NCI-H524 treated with DMSO at 0.1 percent for 48 hours (cell line): ENCODE measurements at places on chromosomes 1 and 21.
A peak's percentile ranks its signal among the peaks of the same experiment; 100 is the strongest.

- no peak for DNase-seq
These were observed 1.9 kb upstream of the MYBPH start for GRCh38 chr1:203177470-203178039.

GRCh38 chr1:183884526-183884925 is 79.6 kb downstream of the RGL1 start:
- no peak for DNase-seq

GRCh38 chr1:26537951-26538352 is 8.4 kb downstream of the RPS6KA1 start:
- no peak for DNase-seq

GRCh38 chr1:38735651-38736161 is 123.9 kb downstream of the RRAGC start:
- no peak for DNase-seq

DNA sequence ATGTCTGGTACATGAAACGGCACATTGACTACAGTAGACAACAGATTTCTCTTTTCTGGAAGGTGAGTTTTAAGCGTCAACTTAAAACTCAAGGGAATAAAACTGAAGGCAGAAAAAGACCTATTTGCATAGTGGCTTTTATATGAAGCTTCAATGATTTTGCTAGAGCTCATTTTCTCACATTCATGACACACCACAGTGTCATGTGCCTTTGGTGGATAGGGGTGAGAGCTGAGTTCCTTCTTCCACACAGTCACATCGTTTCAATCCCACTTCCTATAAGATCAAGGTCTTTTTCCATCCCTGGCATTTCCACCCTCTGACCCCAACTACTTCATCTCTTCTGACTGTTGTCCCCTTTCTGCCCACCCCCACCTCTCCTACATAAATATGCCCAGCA is 31.0 kb downstream of the IL12RB2 start:
- DNase-seq: no peak

GRCh38 chr1:56227886-56228285 is 351.5 kb downstream of the PLPP3 start:
- DNase-seq: no peak

- DNase-seq: no peak
These were observed 119.6 kb downstream of the TOMM20 start for GRCh38 chr1:235009074-235009473.

DNA sequence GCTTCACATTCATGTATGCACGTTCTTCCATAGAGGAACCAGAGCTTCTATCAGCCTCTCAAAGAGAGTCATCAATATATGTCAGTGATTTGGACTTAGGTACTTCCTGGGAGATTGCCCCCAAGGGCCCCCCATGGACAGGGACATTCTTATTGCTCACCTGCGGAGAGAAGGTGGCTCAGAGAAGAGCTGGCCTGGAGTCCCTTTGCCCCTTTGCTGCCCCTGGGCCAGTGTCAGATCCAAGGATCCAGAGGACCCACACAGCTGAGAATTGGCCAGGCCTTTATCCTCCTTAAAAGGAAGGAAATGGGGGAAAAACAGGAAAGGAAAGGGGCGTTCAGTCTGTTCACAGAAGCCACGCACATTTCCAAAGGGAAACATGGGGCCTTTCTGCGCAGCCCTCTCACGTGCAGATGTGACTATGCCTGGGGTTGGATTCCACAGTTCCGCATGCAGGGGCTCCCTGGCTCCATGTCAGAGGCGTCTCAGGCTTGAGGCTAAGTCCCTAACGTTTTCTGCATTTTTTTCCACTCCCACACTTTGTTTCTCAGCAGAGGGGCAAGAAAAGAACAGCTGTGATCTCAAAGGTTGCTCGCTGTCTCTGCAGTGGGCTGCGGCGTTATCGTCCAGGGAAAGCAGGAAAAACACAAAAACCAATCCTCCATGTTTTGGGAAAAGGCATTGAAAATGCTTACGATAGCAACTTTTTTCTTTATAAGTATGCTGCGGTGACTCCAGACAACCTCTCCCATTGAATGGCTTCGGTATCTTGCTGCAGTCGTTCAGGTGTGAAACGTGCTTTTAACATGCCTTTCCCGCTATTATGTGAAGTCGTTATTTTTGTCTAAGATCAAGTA is 5.9 kb downstream of the C1orf226 start:
- no peak for DNase-seq

GRCh38 chr1:212669102-212669501 is 30.5 kb downstream of the BATF3 start:
- peak; percentile 11 for DNase-seq

- no peak for DNase-seq
These were observed 460.2 kb downstream of the KIF26B start for GRCh38 chr1:245615001-245615400.

GRCh38 chr1:32353886-32354570 is 8.3 kb downstream of the FAM229A start:
- no peak for DNase-seq

DNA sequence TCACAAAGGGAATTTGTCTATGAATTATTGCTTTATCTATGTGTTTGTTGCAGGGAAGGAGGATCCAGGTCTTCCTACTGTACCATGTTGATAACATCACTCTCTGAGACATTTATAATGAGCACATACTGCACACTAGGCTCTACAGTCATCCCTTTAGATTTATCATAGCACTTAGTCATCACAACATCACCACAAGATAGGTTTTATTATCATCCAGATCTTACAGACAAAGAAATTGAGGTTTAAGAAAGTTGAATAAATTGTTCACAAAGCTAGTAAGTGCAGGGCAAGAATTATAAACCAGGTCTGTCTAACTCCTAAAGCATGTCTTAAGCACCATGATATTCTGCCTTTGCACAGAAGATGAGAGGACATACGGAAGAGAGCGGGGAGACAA is 121.1 kb upstream of the ST6GALNAC5 start:
- DNase-seq: no peak

DNA sequence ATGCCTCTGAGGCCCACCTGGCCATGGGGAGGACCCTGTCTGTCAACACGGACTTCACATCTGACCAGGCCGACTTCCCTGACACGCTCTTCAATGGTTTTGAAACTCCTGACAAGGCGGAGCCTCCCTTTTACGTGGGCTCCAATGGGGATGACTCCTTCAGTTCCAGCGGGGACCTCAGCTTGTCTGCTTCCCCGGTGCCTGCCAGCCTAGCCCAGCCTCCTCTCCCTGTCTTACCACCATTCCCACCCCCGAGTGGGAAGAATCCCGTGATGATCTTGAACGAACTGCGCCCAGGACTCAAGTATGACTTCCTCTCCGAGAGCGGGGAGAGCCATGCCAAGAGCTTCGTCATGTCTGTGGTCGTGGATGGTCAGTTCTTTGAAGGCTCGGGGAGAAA is 101.8 kb downstream of the ADARB1 start:
- DNase-seq: no peak

GRCh38 chr1:219666242-219666641 is 53.3 kb upstream of the ZC3H11B start:
- DNase-seq: no peak

GRCh38 chr1:12457771-12458170 is 160.2 kb downstream of the DHRS3 start:
- no peak for DNase-seq

DNA sequence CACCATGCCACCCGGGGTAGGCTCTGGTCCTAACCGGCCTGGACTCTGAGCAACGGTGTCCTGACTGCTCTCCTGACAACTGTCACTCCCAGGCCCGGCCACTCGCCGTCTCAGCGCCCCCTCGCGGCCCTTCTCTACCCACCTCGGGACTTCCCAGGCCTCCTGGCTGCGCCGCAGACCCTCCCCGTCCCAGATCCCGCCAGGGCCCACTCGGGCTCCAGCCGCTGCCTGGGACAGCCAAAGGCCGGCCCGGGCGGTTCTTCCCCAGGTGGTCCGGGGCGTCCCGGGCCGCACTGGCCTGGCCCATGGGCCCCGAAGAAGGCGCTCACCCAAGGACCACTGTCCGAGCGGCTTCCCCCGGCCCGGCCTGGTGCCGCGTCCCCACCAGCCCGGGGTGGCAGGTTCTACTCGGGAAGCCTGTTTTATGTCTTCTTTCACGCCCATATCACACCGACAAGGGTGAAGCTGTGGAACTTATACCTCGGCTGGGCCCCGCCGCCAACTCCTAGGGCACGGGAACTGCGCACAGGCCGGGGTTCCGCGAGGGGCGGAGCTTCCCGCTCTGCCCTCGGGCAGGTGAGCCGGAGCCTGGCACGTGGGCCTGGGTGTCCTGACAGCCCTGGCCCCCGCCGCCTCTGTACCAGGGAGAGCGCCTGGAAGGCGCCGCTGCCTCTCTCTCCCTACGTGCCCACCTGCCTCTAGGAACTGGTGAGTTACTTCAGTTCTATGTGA is 138.3 kb downstream of the TTLL7 start:
- DNase-seq: no peak

DNA sequence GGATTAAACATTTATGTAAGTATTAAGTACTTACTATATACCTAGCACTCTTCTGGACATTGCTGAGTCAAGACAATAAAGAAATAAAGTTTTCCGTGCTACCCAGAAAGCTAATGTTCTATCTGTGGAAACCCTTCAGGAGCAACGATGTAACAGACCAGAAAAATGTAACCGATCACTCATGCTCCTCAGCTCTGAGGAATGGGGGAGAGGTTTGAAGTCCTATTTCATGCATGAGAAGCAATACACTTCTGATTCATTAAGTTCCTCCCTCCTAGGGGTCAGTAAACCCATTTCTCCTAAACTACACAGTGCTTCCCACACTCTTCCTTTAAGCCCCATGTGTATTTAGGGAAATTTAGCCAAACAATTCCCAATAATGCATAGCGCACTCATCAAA is 25.6 kb upstream of the KAZN start:
- DNase-seq: no peak

DNA sequence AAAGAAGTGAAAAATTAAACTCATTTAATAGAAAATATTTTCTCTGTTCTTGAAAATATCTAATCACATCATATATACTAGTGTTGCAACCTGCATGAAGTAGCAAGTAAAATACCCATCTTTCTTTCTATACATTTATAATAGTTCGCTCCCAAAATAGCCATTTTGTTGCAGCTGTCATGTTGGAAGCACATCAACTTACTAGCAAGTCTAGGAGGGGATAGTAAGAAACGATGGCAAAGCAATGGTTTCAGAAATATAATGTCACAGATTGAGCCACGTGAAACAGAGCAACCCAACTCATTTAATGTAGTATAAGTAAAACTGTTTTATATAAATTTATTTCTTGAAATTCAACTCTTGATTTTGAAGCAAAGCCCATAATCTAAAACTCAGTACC is 521.8 kb downstream of the LRRIQ3 start:
- DNase-seq: no peak

DNA sequence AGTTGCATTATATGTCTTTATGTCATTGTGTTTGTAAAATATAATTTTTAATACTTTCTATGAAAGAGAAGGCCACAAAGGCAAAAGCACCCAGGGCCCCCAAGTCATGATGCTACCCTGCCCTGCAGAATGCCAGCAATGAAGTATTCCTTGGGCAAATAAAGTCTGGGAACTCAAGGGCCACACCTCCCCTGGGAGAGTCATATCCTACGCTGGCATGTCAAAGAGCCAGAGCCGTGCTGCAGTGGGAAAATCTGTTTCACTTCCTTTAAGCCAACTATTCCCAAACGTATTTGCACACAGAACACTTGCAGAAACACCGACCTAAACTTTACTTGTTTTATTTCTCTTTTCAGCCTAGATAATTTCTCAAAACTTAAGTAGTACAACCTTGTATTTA is 98.4 kb upstream of the KAZN start:
- DNase-seq: no peak

DNA sequence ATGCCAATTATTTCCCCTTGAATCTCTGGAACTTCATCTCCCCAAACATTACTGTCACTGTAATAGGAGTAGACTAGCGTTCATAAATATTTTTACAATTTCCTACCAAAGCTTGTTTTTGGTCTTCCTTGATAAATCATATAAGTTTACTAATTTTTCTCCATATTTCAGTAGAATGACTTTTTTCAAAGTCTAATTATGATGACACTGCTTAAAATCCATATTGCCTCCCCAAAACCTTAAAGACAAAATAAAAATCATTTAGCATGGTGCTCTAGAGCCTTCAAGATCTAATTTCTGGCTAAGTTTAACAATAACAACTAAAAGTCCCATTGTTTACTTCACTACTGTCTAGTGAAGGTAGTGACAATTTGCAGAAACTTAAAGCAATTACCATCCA is 474.2 kb upstream of the CHRM3 start:
- DNase-seq: no peak

DNA sequence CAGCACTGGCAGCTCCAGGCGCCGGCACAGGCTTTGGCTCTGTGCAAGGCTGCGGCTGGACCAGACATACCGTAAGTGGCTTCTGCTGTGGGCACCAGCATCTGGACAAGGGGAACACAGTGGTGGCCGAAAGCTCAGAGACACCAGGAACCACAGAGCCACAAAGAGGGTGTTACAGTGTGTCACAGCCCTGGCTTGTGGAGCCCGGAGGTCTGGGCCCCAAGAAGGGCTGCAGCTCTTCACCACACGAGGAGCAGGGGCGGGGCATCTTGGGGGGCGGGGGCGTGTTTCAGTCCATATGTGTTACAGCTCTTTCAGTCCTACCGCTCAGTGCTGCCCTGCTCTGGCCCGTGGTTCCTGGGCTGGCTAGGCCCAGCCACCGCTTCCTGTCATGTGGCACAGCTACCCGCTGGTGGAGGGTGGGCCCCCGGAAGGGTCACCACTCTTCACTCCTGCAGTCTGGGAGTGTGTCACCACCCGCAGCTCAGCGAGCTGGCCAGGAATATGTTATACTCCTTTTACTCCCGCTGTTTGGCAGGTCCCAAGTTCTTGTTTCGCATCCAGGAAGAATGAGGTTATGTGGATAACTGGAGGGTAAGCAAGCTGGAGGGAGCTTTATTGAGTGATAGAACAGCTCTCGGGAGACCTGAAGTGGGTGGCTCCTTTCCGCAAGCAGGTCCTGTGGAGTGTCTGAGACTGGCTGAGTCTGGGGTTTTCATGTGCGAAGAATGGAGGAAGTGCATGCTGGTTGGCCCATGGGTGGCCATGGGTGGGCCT is 3.3 kb upstream of the LSM10 start:
- DNase-seq: no peak

DNA sequence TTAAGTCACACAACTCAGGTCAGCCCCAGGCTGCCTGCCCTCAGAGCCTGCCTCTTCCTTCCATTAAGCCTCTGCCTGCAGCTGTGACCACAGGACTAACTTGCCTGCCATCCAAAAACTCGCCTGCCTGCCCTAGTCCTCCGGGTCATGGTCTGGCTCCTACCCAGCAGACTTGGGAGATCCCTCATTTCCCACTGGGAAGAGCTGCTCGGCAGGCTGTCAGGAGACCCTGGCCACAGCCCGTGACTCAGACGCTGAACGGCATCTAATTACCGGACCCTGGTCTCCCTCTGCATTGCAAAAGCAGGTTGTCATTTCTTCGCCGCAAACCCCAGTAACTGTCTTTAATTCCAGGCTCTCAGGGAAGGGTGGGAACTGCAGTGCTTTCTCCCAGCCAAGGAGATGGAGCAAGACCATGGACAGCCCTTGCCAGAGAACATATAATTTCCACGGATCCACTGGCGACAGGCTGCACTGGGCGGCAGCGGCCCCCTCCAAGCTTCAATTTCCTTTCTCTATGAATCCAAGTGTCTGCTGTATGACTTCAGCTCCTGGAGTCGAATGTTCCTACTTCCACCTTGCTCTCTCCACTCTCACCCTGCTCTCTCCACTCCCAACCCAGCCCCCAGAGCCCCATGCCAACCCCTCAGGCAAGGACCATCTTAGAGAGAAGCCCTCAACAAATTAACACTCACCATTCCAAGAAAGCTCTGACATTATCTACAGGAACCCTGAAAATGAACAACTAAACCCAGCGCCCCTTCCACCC is 20.4 kb downstream of the OLFML2B start:
- DNase-seq: no peak

GRCh38 chr1:32763221-32763620 is 53.9 kb downstream of the YARS1 start:
- no peak for DNase-seq

- DNase-seq: no peak
These were observed 563 bp upstream of the NFIA start for GRCh38 chr1:61081686-61082310.
